ENCODE measurements at places on chromosomes 7 and 10.

- DNase-seq = peak; percentile 49
Measured at GRCh38 chr10:120415709-120416330, 41.2 kb upstream of the PLPP4 start.

GRCh38 chr10:132162021-132162531, 24.7 kb upstream of the DPYSL4 start:
- no peak for DNase-seq

GRCh38 chr10:95651346-95652060, 5.0 kb downstream of the ALDH18A1 start:
- no peak for DNase-seq

DNA sequence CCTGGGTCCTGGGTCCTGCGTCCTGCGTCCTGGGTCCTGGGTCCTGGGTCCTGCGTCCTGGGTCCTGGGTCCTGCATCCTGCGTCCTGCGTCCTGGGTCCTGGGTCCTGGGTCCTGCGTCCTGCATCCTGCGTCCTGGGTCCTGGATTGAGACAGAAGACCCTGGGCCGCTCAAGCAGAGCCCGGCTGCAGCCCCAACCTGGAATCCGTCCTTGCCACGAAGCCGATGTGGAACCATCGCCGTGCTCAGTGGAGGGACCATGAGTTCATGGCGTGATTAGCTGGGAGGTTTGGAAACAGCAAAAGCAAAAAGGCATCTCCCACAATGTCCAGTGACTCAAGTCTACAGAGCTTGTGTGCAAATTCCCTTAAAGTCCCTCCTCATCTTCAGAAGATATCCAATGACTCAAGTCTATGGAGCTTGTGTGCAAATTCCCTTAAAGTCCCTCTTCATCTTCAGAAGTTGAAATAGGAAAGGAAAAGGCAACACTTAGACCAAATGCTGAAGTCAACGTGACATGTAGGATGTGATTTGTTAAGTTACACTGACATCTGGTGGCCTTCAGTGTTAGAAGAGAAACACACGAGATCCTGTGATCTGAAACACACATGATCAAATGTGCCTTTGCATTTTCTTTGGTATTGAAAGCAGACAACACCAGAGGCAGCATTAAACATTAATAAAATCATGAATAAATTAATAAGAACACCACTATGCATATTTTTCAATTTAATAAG, 179.9 kb downstream of the PTPRN2 start:
- peak; percentile 40 for DNase-seq

- DNase-seq = no peak
Measured at GRCh38 chr7:92837000-92837749, 802 bp upstream of the CDK6 start.

DNA sequence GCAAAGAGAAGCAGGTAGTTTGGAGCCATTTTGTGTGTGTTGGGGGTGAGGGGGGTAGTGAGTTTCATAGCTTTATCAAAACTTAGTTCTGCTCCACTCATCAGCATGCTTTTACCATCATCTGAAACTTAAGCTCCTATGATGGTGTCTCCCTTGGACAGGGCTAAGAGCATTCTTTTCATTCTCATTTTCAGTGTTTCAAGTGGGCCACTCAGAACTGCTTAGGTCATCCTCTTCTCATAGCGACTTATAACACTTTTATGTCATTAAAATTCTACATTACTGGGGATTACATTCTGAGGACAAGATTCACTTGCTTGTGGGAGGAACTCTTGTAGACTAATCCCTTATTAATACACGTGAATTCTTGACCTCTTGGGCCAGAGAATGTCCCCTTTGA, 649.4 kb downstream of the SUGCT start:
- no peak for DNase-seq

DNA sequence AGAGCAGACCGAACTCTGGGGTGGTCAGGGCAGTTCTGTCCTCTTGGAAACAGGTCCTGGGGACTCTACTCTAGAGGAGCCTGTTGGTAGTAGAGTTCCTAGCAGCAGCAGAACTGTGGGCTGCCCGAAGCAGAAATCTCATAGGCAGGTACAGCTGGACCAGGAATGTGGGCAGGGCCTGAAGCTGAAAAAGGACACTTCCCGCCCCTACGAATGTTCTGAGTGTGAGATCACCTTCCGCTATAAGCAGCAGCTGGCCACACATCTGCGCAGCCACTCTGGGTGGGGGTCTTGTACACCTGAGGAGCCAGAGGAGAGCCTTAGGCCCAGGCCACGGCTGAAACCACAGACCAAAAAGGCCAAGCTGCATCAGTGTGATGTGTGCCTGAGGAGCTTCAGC, 8.3 kb upstream of the ZNF783 start:
- no peak for DNase-seq

- no peak for DNase-seq
Measured at GRCh38 chr7:154864523-154864891, 138.4 kb downstream of the PAXIP1 start.

DNA sequence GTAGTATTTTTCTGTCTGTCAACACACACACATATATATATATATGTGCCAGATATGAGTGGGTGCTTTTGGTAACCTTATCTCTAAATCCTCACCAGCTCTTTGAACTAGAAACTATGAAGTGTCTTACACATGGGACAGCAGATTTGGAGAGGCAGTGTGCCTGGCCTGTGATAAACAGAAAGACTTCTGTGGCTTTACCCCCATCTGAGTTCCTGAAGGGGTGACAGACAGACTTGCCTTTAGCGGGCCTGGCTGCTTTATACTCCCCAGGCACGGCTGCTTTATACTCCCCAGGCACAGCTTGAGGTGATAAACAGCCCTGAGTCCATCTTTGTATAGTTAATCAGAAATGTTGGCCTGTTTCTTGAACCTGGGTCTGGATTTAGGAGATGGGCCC, 5.6 kb downstream of the BAG3 start:
- no peak for DNase-seq

DNA sequence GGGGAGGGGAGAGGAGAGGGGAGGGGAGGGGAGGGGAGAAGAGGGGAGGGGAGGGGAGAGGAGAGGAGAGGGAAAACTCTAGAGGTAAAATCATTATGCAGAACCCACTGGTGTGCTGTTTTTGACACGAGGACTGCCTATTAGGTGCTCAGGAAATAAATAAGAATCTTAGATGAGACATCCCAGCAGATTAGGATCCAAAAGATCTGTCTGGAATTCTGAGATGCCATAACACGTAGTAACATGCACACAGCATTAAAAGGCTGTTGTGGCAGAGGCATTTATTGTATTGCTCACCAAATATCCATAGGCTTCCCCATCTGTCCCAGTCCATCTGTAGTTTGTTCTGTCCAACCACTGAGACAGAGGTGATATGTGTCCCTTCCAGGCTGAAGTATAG, 40.8 kb upstream of the KMT2E start:
- peak; percentile 50 for DNase-seq

- no peak for DNase-seq
Measured at GRCh38 chr7:125848157-125848556, 918.5 kb upstream of the POT1 start.

DNA sequence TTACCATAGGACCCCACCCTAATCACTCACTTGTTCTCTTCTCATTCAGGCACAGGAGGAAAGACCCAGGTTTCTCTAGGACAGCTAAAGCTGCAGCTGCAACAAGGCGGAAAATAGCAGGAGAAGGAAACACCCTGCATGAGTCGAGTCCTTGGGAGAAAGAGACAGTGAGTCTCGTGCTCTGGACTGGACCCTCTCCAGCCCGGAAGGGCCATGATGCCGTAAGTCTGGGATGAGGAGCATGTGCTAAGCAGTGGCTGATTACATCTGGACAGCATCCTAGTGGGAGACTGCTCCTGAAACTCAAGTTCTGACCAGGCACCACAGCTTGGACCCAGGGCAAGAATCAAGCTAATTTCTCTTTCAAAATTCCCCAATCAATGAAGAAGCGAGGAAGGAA, 39.4 kb downstream of the FBXW4 start:
- peak; percentile 57 for DNase-seq

GRCh38 chr10:70078937-70079336, 26.3 kb downstream of the MACROH2A2 start:
- DNase-seq = no peak

GRCh38 chr7:92478095-92478494, 349 bp upstream of the ERVW-1 start:
- no peak for DNase-seq

All from fibroblast of mammary gland (primary cell).